ENCODE measurements at places on chromosomes 6 and 20.
A peak's percentile ranks its signal among the peaks of the same experiment; 100 is the strongest.

- no peak overlapping the region for H3K4me3 ChIP-seq
- peaks cover 6% of the 10 kb centered on the region for H3K36me3 ChIP-seq
- DNase-seq = no peak
- peaks cover 17% of the 10 kb centered on the region for H3K27me3 ChIP-seq
- peaks cover 24% of the 10 kb centered on the region for H3K4me1 ChIP-seq
Observed at GRCh38 chr6:27775796-27776184, 136.4 kb downstream of the OR2B2 start.

DNA sequence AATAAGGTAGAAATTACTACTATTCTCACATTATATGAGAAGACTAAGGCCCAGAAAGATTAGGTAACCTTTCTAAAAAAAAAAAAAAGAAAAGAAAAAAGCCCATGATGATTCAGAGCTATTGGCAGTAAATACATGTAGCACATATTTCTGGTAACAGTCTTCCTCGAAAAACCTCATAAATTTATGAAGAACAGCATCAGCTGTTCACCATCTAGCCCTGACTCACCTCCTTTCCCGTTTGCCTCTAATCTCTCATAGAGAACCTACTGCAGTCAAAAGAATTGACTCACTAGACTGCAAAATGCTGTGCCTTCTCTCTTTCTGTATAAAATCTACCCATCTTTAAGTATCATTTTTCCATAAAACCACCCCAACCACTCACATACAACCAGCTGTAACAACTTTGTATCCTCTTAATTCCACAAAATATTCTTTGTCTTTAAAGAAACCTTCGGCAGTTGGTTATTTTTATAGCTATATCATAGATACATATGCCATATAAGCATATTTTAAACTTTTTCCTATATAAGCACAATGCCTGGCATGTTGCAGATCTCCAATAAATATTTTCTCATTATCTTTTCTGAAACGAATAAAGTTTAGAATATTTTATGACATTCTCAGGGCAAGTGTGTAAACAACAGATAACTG lies 152.7 kb upstream of the ENPP5 start:
- H3K36me3 ChIP-seq = no peaks in the 10 kb centered on the region
- peaks cover 21% of the 10 kb centered on the region for H3K4me1 ChIP-seq
- no peak overlapping the region for H3K4me3 ChIP-seq

DNA sequence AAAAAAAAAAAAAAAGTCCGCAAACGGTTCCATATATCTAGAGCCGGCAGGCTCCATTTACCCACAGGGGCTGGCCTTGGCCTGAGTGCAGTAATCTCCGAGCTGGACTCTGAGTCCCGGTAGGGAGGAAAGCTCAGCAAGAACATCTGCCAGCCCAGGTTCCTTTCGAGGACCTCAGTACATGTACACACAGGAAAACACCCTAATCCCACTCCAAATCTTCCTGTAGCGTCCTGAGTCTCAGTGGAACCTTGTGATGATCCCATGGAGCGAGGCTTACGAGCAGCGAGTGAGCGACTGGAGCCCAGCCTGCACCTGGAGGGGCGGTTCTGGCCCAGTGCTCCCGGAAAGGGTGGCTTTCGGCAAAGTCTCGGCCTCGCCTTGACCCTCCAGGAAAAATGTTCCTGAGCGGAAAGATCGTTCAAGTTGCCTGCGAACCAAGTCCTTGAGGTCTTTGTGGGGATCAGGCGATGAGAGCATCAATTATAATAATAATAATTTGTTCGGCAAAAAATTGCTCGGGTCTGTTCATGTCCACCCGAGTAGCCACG lies 32.1 kb downstream of the PRSS16 start:
- H3K27me3 ChIP-seq = peaks cover 69% of the 10 kb centered on the region
- H3K36me3 ChIP-seq = peaks cover 4% of the 10 kb centered on the region
- DNase-seq = peak; percentile 52

DNA sequence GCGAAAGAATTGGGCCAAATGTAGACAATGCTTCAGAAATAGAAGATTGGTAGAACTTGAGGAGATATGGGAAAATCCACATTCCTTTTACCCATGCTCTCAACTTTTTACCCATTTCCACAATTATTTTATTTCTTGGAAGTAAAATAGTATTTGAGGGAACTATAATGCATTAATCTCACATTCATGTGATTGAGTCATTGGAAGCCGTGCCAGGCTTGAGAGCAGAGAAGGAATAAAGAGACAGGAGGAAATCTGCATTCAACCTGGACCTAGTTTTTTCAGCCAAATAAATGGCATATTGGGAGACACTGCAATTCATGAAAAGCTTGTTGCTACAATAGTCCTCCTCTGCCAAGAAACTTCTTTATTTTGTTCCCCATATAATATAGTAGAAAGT lies 2.8 kb upstream of the NUP153 start:
- H3K4me3 ChIP-seq = no peak overlapping the region
- H3K36me3 ChIP-seq = peaks cover 2% of the 10 kb centered on the region
- no peak overlapping the region for H3K27ac ChIP-seq
- H3K4me1 ChIP-seq = peaks cover 19% of the 10 kb centered on the region
- no peak for DNase-seq
- peaks cover 2% of the 10 kb centered on the region for H3K27me3 ChIP-seq

DNA sequence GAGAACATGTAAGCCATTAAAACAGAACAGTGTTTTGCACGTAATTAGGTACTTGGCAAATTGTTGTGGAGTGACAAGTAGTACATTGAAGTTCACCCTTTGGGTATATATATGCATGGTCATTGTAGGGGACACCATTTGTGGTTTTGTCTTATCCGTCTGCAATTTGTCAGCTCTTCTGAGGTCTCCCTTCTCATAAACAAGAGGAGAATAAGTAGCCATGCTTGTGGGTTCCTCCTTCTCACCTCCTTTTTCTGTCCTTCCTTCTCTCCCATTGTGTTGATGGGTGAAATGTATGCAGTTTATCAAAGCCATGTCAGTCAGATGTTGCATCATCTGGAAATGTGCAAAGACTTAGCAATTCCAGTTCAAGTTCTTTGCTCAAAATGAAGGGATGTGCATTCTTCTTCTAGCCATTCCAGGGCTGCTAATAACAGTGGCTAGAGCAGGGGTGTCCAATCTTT lies 70.9 kb downstream of the QKI start:
- DNase-seq = no peak
- peaks cover 19% of the 10 kb centered on the region for H3K4me1 ChIP-seq

DNA sequence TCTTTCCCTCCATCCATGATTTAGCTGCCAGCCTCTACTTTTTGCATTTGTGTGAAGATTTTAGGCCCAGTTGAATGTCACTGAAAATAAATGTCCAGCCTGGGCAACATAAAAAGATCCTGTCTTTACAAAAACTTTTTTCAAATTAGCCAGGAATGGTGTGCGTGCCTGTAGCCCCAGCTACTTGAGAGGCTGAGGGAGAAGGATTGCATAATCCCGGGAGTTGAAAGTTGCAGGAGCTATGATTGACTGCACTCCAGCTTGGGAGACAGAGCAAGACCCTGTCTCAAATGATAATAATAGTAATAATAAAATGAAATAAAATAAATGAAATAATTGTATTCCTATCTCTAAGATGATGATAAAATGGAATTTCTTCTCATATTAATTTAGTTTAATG lies 5.0 kb upstream of the GFOD1 start:
- H3K36me3 ChIP-seq = no peaks in the 10 kb centered on the region
- peaks cover 30% of the 10 kb centered on the region for H3K4me1 ChIP-seq
- DNase-seq = no peak
- H3K27me3 ChIP-seq = peaks cover 27% of the 10 kb centered on the region
- H3K4me3 ChIP-seq = no peak overlapping the region

DNA sequence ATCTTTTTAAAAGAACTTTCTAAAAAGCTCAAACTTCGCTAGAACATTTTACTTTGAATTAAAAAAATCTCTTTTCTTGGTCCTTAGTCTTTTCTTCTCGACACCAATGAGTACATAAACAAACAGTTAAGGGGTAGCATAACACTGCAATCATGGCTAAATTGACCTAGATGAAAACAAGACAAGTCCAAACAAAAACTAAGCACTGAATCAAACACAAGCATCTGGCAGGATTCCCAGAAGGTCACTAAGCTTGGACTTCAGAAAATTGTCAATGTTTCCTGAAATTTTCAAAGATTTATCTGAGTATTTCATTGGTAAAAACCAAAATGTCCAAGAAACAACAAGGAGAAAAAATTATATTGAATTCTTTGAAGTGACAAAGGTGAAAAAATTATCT lies 5.0 kb downstream of the COL21A1 start:
- no peak overlapping the region for H3K27ac ChIP-seq
- H3K4me3 ChIP-seq = no peak overlapping the region
- DNase-seq = no peak
- H3K4me1 ChIP-seq = peaks cover 12% of the 10 kb centered on the region
- no peaks in the 10 kb centered on the region for H3K36me3 ChIP-seq
- H3K27me3 ChIP-seq = peaks cover 18% of the 10 kb centered on the region

DNA sequence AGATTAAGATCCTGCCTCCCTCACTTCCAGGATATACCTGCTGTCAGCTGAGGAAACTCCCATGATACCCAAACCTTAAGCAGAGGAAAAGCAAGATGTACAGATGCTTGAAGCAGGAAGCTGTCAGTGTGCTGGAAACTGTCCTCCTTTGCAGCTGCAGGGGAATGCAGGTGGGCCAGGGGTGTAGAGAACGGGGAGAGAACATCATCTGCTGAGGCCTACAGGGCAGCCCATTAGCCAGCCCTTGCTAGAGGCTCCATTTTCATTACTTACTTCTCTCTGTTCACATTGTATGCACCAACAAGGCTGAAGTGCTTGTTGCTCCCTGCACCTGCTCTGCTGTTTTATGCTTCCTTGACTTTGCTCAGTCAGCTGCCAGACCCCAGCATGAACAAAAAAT lies 119.1 kb downstream of the PRND start:
- H3K4me1 ChIP-seq = peaks cover 5% of the 10 kb centered on the region
- H3K36me3 ChIP-seq = no peaks in the 10 kb centered on the region

DNA sequence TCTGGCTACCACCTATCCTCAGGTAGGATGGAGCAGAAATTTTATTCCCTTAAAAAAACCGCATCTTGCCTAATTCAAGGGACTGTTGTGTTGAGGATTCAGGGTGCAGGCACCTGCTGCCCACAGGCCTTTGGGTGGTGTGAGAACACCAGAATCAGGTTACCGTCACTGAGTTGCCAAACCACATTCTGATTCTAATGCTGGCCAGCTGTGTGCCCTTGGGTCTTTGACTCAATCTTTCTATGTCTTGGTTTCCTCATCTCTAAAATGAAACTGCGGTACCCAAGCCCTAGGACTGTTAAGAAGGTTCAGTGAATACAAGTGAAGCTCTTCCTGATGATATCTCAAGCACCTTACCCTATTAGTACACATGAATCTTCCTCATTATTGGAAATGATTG lies 827.3 kb downstream of the DHX35 start:
- H3K27me3 ChIP-seq = peaks cover 6% of the 10 kb centered on the region
- peaks cover 7% of the 10 kb centered on the region for H3K4me1 ChIP-seq
- no peak overlapping the region for H3K4me3 ChIP-seq
- no peak for DNase-seq
- H3K27ac ChIP-seq = no peak overlapping the region

GRCh38 chr20:3173610-3174441 lies 477 bp upstream of the LZTS3 start:
- H3K27ac ChIP-seq = peak overlapping the region; percentile 98
- peaks cover 37% of the 10 kb centered on the region for H3K27me3 ChIP-seq
- H3K36me3 ChIP-seq = no peaks in the 10 kb centered on the region
- peaks cover 28% of the 10 kb centered on the region for H3K4me1 ChIP-seq
- H3K4me3 ChIP-seq = peak overlapping the region; percentile 91

- no peak for DNase-seq
- no peak overlapping the region for H3K27ac ChIP-seq
- no peaks in the 10 kb centered on the region for H3K36me3 ChIP-seq
- H3K4me1 ChIP-seq = peaks cover 4% of the 10 kb centered on the region
- H3K27me3 ChIP-seq = peaks cover 15% of the 10 kb centered on the region
- no peak overlapping the region for H3K4me3 ChIP-seq
Observed at GRCh38 chr20:61331543-61331942, 79.5 kb downstream of the CDH4 start.

GRCh38 chr20:44720621-44720996 lies 5.4 kb downstream of the CCN5 start:
- DNase-seq = no peak
- no peak overlapping the region for H3K4me3 ChIP-seq
- H3K27me3 ChIP-seq = peaks cover 14% of the 10 kb centered on the region
- H3K4me1 ChIP-seq = no peaks in the 10 kb centered on the region

GRCh38 chr6:149923327-149923986 lies 536 bp upstream of the RAET1G start:
- H3K27ac ChIP-seq = no peak overlapping the region
- DNase-seq = peak; percentile 28
- no peaks in the 10 kb centered on the region for H3K36me3 ChIP-seq
- H3K4me1 ChIP-seq = peaks cover 16% of the 10 kb centered on the region
- peaks cover 97% of the 10 kb centered on the region for H3K27me3 ChIP-seq

DNA sequence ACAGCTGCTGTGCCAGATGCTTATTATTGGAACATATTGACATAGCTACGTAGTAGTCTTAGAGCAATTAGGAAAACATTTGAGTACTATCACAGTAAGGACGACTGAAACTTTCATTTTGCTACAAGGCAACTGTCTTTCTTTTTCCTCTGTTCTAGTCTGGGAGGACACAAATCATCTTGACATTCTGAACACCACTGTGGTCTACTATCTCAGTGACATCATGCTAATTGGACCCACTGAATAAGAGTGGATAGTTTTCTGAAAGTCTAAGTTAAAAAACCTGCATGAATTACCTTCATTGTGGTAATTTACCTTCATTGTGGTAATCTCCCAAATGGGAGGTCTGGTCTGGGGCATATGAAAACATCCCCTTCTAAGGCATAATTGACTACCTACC lies 163.3 kb upstream of the MOCS1 start:
- no peak overlapping the region for H3K27ac ChIP-seq
- no peak for DNase-seq
- H3K27me3 ChIP-seq = peaks cover 8% of the 10 kb centered on the region
- no peaks in the 10 kb centered on the region for H3K36me3 ChIP-seq

DNA sequence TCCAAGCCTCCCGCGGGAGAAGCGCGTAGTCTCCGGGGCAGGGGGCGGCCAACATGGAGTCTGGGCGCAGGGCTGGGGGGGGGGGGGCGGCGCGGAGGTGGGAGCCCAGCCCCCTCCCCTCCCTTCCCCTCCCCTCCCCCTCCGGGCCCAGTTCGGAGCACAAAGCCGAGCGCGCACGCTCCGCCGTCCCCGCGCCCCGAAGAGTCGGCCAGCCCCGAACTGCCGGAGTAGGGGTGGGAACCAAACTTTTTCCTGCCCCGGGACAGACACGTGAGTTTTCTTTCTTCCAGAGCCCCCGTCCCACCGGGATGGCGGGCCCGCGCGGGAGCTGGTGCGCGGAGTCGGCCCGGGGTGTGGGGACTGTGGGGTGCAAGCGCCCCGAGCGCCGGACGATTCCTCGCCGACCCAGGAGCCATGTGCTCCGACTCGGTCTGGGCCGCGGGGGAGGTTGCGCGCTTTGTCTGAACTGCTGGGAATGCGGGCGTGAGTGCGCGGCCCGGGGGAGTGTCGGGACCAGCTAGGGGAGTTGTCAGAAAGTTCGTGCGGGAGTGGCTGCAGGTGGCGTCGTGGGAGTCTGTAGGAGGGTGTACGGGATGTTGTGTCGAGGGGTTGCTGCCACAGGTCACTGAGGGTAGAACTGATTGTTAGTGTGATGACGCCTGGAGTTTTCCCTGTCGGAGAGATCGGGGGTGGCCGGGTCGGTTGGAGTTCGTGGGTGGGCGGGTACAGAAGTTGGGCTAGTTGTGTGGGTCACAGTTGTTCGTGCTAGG lies 1.2 kb downstream of the TGIF2 start:
- H3K4me3 ChIP-seq = peak overlapping the region; percentile 93
- H3K27ac ChIP-seq = peak overlapping the region; percentile 83
- peaks cover 27% of the 10 kb centered on the region for H3K36me3 ChIP-seq
- peaks cover 54% of the 10 kb centered on the region for H3K4me1 ChIP-seq
- H3K27me3 ChIP-seq = peaks cover 6% of the 10 kb centered on the region

- H3K4me1 ChIP-seq = peaks cover 6% of the 10 kb centered on the region
- no peaks in the 10 kb centered on the region for H3K36me3 ChIP-seq
- H3K27me3 ChIP-seq = peaks cover 4% of the 10 kb centered on the region
Observed at GRCh38 chr20:10357974-10358373, 76.0 kb downstream of the MKKS start.

All from nephron progenitor cell (in vitro differentiated cells).